Central memory CD8-positive, alpha-beta T cell (primary cell): ENCODE measurements at places on chromosomes 2 and 18.

- DNase-seq, result no peak
These were observed 80.7 kb downstream of the PSMG2 start for GRCh38 chr18:12783524-12783923.

DNA sequence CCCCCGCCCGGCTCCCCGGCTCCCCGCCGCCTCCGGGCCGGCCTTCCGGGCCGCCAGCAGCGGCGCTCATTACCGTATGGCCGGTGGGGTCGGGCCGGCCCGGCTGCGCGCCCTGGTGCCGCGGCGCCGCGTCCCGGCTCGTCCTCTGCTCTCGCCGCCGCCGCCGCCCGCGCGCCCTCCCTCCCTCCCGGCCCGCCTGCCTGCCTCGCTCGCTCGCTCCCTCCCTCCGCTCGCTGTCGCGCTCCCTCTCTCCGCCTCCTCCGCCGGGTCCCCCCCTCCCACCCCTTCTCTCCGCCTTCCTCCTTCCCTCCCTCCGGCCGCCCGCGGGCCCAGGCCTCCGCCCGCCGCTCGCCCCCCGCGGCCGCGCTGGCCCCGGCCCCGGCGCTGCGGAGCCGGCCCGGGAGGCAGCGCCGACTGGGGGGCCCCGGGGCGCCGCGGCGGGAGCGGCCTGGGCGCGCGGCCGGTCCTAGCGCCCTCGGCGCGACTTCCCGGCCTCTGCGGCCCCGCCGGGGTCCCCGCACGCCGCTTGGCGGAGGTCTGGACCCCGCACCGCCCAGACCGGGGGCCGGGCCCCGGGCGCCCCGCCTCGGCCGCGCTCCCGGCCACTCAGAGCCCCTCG is at the start of gene DNMT3A:
TSS of gene DNMT3A (minus strand) at position 173 of the 619 bp plus-strand sequence. CDS start 27,941 bp downstream, outside the sequence.
- no peak for DNase-seq

- no peak for DNase-seq
These were observed 3.4 kb downstream of the ZEB2 start for GRCh38 chr2:144516411-144516980.

GRCh38 chr2:234019896-234020295 is 30.6 kb upstream of the SPP2 start:
- no peak for DNase-seq

DNA sequence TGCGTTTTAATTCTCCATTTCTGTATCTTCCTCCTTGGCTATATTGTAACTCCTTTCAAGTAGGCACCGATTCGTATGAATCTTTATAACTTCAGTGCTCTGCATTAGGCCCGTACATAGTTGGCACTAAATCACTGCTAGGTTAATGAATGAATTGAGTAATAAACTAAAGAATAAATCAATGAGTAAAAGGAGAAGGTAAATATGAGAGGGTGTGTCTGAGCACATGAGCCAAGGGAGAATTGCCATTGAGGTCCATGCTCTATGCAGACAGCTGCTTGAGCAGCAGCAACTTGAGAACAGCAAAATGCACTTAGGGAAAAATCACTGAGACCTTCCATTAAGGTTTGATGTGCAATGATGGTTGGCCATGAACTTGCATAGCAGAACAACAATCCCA is 11.2 kb upstream of the TRPM8 start:
- no peak for DNase-seq

DNA sequence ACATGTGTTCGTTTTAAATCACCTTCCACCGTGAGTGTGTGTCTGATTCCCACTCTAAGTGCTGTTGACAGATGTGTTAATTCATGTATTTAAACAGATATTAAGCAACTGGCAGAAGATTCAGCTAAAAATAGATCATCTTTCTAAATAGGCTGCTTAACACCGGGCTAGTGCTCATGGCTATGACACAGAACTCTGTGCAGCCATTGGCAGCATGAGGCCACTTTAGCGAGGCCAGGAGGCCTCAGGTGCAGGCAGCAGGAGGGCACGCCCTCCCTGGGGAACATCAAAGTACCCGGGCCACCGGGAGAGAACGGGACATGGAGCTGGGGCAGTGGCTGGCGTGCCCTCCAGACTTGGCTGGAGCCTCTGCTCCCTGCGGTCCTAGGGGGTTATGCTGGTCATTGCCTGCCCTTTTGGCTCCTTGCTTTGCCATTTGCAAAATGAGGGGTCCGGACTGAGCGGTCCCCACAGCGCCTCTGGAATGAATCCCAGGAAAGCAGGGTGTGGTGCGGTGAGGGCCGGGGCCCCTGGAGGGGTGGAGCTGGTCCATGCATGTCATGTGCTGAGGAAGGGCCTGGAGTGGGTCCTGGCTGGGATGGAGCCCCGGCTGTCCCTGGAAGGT is 62.8 kb upstream of the HDAC4 start:
- no peak for DNase-seq

GRCh38 chr2:22056621-22057132 is 932.9 kb downstream of the TDRD15 start:
- DNase-seq, result no peak

- DNase-seq, result no peak
These were observed 682.7 kb upstream of the FANCL start for GRCh38 chr2:58923869-58924268.

DNA sequence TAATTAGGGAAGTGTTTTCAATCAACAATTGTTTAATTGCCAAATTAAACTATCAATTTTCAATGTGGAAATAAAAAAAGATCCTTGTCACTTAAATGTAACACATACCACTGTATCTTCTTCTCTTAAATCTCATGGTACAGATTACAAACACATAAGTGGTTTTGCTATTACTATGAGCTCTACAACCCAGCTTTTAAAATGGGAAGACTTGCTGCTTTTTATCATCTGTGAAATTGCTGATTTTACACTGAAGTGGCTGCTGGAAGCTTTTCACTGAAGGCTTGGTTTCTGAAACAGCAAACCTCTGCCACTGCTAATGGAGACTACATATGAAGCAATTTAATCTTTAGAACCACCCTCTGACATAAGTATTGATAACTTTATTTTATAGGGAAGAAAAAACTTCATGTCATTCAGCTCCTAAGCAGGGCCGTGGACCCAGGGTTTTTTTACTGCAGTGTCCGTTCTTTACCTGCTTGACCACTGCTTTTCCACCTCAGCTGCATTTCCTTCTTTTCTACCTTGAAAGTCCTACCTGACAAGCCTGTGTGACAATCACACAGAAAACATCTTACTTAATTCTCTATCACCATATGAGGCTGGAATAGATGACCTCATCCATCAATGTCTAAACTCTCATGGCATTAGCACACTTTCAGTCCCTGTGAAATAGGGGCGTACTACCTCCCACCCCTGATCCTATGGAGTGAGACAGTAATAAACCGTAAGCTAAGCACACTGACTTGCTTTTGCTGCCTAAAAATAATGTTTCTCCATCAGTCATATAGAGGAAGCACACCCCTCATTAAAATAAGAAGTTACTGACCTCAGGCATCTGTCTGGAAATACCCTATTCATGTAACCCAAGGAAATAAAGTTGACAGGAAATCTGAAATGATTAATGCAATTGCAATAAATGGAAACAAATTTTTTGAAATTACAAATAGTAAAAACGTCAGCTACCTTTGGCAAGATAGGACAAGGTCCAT is 19.2 kb upstream of the SLC8A1 start:
- DNase-seq, result no peak

GRCh38 chr18:50870138-50870845 is 8.6 kb upstream of the ME2 start:
- no peak for DNase-seq

GRCh38 chr2:74513605-74514367 is 464 bp upstream of the TLX2 start:
- no peak for DNase-seq

DNA sequence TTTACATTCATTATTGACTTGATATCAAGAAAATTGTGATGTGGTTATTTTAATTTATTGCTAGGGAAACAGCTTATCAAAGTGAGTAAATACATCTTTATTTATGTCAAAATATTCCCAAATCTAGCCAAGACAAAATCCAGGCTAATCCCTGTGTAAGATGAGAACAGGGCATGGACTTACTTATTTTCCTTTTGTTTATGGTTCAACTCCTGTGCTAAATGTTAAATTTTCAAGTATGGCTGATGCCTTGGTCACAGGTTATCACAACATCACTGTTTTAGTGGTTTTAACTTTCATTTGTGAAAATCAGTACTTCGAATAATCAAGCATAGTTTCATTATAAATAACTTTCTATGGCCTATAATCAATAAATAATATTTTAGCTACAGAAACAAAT is 657.0 kb upstream of the SYT4 start:
- DNase-seq, result no peak

DNA sequence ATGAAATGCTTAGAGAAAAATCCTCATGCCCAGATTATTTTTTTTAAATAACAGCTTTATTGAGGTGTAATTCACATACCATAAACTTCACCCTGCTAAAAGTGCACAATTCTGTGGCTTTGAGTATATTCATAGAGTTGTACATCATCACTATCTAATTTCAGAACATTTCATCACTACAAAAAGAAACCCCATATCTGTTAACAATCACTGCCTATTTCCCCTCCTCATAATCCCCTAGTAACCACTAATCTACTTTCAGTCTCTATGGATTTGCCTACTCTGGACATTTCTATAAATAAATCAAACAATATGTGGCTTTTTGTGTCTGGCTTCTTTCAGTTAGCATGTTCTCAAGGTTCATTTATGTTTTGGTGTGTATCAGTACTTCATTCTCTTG is 51.4 kb downstream of the OSBPL1A start:
- DNase-seq, result no peak

DNA sequence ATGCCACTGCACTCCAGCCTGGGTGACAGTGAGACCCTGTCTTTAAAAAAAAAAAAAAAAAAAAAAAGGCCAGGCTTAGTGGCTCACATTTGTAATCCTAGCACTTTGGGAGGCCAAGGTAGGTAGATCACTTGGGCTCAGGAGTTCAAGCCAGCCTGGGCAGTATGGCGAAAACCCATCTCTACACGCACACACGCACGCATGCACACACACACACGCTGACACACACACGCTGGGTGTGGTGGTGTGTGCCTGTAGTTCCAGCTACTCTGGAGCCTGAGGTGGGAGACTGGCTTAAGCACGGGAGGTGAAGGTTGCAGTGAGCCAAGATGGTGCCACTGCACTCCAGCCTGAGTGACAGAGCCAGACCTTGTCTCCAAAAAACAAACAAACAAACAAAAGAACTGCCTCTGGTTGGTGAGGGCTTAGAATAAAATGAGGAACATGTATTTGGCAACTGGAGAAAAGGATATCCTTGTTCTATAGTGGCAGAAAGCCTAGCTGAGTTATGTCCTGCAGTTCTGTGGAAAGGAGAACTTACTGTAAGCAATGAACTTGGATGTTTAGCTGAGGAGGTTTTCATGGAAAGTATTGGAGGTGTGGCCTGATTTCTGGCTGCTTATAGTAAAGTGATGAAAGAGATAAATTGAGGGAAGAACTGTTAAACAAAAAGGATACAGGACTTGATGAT is 34.0 kb downstream of the HAT1 start:
- DNase-seq, result no peak

DNA sequence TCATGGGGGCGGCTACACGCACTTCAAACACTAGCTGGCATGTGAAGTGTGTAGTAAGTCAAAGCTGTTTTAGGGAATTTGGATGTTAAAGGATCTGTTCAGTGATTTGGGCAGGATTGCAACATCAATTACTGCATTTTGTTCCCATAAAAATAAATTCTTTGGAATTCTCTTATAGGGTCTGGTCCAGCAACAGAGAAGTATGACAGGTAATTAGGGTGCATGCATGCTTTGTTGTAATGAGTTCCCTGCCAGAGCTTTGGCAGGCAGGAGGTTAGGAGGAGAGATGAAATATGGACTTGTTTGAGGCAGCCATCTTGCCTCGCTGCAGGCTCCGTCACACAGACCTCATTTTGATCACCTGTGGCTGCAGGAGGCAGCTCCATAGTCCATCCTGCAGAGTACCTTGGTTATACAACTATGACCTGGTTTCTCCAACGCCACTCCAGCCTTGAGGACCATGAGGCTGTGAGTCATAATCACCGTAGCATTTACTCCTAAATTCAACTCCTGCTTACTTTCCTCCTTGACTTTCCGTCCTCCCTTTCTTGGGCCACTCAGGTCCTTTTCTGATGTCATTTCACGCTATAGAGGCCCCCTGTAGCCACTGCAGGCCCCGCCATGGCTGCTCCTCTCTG is 26.5 kb upstream of the EML4 start:
- no peak for DNase-seq

DNA sequence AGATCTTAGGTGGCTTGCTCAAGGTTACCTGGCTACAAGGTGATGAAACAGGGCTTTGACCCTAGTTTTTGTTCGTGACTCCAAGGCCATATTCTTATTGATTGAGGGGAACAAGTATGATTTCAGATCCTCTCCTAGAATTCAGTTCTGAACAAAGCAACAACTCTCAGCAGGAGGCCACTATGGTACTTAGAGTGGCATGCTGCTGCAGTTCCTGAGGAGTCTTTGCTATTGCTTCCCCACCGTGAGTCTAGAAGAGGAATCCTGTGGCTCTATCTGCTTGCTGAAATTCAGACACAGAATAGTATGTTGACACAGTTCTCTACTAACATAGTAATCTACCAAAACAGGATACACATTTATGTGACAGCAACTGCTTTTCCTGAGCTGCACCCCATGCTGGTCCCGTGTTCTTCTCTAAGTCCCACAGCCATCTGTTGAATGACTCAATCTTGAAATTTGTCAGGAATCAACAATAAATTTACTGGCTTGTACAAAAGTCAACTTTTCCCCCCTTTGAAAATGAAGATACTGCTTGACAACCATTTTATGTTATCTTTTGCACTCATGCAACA is 4.1 kb downstream of the TGFBRAP1 start:
- no peak for DNase-seq

- DNase-seq, result peak; percentile 17
These were observed 92.9 kb downstream of the MREG start for GRCh38 chr2:215920244-215921100.
